ENCODE measurements at places on chromosomes 6 and 20.

DNA sequence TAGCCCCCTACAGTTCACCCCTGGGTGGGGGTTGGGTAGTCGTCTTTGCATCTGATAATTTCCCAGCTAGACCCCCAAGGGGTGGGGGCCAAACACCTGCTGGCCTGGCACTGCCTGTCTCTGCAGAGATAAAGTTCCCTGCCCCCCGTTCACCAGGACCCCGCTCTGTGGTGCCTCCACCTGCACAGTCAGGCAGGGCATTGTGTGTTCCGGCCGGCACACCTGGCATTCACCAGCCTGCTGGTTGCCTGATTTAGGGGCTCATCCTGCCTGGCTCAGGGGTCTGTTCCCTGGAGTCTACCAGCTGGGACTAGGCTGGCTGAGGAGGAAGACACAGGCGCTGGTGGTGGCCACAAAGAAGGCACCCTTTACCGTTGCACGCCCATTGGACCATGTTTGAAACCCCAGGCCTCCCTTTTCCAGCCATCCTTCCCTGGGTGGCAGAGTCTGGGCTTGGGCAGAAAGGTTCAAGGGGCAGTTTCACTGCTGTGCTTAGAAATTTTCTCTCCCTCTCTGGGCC lies 30.8 kb upstream of the SCRT2 start:
- no peak for DNase-seq

- DNase-seq = no peak
Measured at GRCh38 chr6:86142326-86142725, 499.6 kb upstream of the SYNCRIP start.

DNA sequence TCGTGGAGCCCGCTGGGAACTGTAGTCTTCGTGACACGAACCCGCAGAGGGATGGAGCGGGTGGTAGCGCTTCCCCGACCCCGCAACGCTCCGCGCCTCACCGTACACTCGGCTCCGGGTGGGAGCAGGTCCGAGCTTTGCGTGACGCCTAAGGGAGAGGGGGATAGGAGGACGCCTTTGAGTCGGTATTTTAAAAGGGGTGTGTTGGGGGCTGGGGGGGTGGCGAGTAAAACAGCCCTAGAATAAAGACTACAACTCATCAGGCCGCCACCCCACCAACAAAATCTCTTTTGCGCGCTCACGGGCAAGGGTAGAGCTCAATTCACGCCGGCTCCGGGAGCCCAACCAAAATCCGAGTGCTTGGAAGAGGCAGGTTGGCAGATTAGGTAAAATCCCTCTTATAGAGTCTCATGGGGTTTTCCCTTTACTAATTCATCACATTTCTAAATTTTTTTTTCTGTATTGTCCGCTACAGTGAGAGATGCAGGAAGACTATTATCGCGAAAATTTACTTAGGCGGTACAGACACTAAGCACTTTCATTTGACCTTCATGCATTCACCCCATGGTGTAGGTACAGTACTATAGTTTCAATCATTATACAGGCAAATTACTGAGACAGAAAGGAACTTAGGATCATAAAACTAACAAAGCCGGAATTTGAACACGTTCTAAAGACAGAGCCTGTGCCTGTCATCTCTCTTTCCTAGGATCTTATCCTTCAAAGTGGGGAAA lies 706 bp upstream of the SNX14 start:
- peak; percentile 19 for DNase-seq

DNA sequence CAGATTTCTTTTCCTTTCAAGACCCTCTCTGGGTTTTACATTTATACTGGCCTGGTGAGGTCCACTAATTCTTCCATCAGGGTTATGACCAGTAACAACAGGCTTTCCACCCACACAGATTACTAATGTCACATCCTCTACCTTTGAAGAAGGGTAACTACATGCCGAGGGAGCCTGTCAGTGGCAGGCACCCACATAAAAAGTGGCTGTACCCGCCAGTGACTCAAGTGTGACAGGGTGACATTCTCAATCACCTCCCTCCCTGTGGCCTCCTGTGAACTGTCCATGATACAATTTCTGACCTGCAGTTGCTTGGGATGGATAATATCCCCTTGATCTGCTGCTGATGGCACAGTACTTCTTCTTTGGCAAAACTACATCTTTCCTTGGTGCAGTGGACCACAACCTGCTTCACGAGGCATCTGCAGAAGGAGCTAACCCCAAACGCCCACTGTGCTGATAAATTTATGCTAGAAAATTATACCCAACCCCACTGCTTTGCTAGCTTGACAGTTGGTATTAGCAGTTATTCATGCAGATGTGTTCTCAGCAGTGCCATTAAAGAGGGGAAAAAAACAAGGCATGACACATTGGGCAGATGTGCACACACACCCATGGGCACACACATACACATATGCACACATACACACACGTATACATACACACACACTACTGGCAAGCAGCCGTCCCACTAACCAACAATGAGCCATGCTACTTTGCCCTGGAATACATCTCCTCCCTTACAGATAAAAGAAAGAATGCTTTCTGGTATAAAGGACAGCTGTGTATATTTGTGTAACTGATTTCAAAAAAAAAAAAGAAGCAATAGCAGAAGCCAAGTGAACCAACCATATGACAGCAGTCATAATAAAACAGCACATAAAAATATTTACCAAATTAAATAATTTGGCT lies 20.8 kb downstream of the GFOD1 start:
- no peak for DNase-seq

GRCh38 chr6:46734867-46735719 lies at the start of gene PLA2G7:
PLA2G7 (minus strand) TSS chr6:46735375; CDS start chr6:46722891, 12,484 bp downstream.
- DNase-seq = no peak

DNA sequence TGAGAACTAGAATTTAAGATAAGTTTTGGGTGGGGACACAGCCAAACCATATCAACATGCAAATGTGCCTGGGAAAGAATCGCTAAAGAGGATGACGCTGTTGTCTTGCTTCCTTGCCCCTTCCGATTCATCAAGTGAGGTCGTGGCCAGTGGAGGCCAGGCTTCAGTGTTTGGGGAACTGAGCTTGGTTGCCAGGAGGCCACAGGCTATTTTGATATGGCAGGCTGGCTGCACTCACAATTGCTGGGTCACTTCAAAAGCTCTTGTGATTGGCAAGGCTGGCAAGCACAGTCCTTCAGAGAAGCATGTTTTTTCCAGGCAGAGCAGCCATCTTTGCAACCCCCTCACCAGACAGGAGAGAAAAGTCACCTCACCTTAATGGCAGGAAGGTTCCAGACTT lies 45.8 kb downstream of the SAMD5 start:
- DNase-seq = no peak

GRCh38 chr20:8012724-8013123 lies 6.8 kb downstream of the TMX4 start:
- no peak for DNase-seq

DNA sequence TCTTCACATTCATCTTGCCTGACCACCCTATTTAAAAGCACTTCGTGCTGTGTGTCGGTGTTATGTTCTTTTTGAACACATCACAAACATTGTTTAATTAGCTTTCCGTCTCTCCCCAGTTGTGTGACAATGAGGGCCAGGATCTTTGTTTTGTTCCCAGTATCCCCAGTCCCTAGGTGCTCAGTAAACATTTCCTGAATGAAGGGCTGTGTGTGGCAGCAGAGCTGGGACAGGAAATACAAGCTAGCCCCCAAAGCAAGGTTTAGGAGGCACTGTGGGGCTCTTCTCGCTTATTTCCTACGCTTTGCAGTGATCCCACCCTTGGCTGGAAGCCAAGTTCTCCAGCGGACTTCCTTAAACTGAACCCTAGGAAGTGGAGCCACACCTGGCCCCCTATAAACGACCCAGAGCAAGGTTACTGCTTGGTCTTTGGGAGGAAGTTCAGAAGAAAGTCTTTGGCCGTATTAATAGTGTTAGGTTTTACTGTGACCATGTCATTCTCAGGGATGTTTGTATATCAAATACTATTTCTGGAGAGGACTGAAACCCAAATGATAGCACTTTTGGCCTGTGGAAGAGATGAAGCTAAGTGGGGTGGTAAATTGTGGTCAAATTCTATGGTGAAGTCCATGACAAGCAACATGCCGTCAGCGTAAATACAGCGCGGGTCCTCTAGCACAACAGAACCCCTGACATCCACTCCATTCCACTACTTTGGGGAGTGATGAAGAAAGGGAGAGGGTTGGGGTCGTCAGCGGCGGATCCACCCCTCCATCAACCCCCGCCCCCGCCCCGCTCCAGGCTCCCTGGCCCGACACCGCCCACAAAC lies 570 bp upstream of the FANCE start:
- DNase-seq = no peak

GRCh38 chr20:51966296-51966971 lies 164.1 kb upstream of the SALL4 start:
- DNase-seq = no peak
